Posterior cingulate gyrus (tissue), 11 donors: ENCODE measurements at places on chromosomes 13 and 19.
A peak's percentile ranks its signal among the peaks of the same experiment; 100 is the strongest.

GRCh38 chr19:42497492-42498168 is 30.7 kb downstream of the CEACAM1 start:
- DNase-seq: no peak

GRCh38 chr13:21971662-21972621 is 301.1 kb downstream of the FGF9 start:
- no peak for DNase-seq

- no peak for DNase-seq
Observed at GRCh38 chr13:98822225-98822606, 69.7 kb upstream of the SLC15A1 start.

DNA sequence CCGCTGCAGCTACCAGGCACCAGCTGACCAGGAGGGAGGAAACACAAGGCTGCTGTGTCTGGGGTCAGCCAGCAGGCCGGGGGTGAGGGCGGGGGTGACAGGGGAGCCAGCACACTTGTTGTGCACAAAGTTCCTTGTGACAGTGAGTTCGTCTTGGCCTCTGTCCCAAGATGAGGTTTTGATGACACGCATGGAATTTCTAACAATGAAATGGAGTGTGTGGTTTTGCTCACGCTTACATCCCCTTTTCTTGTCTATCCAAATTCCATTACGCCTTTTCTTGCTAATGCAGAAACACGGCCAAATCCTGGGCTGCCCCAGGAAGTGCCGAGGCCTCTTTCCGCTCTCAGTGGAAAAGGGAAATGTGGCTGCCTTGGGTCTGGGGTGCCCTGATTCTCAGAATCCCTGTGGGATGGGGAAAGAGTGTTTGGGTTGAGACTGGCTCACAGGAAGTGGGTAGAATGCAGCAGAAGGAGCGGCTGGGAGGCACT is 73.8 kb downstream of the GADD45B start:
- peak; percentile 87 for DNase-seq

- no peak for DNase-seq
Observed at GRCh38 chr13:109665240-109665639, 121.1 kb downstream of the IRS2 start.

GRCh38 chr19:12703046-12703445 is 6.6 kb upstream of the FBXW9 start:
- DNase-seq: no peak

DNA sequence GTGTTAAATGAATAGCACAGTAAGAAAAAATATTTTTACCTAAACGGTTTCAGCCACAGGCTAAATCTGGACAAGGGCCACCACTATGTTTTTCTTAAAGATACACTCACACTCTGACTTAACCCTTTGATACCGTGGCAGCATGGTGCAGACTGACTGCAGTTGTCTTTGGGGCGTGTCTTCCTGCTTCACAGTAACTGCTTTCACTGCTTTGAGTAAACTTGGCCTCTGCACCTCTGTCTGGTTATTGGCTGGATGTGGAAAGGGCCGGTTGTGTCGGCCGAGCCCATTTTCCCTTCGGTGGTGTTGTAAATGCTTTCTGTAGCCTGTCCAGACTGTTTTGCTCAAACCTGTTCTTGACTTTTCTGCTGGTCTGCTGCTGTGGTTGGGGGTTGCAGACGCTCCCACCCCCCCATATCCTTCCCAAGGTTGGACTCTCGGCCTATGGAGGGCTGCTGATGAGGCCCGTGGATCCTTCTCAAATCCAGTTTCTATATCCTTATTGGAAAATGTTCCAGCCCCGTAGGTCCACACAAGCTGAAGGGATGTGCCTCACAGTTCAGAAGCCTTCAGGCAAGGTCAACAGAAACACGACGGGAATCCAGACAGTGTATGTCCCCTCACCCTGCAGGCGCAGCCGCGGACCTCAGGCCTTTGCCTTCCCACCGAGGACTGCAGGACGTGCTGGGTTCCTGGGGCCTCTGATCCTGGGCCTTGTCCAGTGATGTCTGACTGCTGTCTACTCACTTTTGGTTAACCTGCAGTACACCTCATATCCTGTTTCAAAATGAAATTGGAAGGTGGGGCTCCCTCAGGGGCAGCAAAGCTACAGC is 90.2 kb upstream of the RNF113B start:
- no peak for DNase-seq

- no peak for DNase-seq
Observed at GRCh38 chr19:31470229-31470939, 121.1 kb upstream of the TSHZ3 start.

DNA sequence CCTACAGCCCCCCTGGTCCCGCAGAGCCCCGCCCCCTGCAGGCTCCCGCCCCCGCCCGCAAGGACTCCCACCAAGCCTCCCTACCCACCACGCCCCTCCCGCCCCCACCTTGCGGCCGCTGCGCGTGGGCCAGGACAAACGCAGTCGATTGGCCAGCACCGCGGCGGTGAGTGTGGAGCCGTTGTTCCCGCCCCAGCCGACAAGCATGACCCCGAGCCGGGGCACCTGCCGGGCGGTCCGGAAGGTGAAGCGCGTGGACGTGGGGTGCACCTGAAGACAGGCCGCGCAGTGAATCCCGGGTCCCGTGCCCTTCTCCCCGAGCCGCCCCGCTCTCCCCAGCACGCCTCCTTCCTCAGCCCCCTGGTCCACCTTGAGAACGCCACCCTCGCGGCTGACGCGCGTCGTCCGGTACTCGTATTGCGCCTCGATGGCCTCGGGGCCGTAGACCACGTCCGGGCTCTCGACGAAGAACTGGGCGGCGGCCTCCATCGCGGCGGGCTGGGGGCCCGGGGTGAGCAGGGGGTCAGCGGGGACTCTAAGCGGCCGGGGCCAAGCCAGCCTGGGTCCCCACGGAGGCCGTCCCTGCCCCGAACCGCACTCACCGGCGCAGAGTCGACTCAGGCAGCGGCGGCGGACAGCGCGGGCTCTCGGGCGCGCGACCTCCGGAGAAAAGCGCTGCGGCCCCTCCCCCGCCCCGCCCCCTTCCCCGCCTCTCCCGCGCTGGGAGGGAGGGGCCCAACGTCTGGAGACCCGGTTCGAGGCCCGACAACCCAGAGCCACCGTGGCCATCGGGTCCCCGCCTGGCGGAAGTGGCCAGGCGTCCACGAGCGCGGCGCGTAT is at the start of gene ISYNA1:
ISYNA1 (minus strand) TSS at position 643 of the 840 bp plus-strand sequence; CDS start at position 489, 154 bp downstream.
- DNase-seq: no peak

DNA sequence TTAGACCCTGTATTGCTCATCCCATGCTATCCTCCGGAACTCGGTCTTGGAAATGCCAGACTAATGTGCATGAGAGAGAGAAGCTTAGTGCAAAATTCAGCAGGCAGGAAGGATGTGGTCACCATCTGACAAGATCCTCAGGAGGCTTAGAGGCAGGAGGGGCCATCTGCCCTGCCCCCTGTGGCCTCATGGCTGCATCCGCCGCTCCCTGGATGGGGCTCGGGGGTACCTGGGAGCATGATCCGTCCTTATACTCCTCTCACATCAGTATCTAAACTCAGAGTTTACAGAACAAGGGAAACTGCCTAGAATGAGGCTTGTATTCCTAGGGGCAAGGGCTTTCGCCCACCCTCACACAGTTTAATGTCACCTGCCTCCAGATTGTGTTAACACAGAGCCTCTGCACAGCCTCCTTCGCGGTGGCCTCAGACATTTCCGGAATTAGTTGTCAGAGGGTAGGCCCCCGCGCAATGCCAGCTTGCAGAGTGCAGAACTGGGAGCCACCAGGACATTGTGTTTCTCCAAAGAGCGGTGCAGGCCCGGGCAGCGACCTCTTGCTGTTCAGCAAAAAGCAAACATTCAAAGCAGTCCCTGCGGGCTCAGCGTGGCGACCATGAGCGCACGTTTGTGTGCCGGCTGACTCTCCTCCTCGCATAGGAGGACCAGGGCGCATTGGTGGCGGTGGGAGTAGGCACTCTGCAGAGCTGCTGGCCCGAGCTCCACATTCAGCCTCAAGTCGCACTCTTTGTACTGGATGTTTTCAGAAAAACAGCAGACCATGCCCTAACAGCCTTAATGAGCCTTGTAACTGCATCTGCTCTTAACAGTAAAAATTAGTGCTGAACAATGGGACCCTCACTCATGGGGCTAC is 39.1 kb downstream of the GPR12 start:
- peak; percentile 31 for DNase-seq

DNA sequence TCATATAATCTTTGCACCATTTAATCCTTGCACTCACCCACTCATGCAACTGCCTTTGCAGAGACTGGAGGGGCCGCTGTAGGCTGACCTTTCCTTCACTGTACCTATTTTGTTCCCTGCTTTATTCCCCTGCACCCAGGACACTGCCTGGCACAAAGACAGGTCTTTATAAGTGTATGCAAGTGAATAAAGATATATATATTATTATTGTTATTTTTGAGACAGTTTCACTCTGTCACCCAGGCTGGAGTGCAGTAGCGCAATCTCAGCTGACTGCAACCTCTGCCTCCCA is 3.8 kb downstream of the ALOX5AP start:
- DNase-seq: no peak

- DNase-seq: no peak
Observed at GRCh38 chr19:37519890-37520289, 13.2 kb downstream of the ZNF793 start.

DNA sequence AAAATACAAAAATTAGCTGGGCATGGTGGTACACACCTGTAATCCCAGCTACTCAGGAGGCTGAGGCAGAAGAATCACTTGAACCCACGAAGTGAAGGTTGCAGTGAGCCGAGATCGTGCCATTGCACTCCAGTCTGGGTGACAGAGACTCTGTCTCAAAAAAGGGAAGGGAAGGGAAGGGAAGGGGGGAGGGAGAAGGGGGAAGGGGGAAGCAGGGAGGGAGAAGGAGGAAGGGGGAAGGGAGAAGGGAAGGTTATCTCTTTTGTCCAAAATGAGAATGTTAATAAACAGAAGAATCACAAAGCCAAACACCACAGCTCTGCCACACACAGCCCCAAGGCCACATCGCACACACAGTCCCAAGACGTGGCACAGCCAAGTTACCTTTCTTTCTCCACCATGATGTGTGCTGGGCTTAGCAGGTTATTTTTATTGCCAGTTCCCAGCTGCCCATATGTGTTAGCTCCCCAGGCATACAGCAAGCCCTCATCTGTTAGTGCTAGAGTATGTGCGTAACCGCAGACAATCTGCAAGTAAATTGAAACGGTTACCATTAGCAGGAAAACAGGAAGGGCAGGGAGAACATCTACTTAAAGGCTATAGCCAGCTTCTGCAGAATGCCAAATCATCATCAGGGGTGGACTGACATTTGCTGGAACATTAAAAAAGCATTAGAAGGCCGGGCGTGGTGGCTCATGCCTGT is 34.3 kb downstream of the RCBTB1 start:
- DNase-seq: no peak

DNA sequence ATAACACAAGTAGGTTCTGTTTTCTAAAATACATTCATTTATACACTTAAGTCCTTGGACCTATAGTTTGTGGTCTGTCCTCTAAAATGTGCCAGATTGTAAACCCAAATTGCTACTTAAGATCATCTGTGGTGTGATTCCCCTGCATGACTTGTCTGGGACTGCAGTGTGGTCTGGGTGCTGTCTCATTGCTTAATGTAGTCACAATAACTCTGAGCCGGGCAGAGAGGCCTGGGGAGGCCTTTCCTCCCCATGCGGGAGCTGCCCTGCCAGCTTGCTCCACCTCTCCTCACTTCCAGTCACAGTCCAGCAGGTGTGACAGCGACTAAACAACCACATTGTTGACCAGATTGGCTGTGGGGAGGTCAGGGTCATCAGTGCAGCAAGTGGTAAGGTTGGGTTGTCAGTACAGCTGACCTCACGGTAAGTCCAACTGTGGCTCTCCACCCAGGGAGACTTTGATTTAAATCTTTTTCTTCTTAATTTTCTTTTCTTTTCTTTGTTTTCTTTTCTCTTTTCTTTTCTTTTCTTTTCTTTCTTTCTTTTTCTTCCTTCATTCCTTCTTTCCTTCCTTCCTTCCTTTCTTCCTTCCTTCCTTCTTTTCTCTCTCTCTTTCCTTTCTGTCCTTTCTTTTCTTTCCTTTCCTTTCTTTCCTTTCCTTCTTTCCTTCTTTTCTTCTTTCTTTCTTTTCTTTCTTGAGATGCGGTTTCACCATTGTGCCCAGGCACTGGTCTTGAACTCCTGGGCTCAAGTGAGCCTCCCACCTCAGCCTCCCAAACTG is 4.4 kb upstream of the TUBA3C start:
- DNase-seq: no peak

- peak; percentile 71 for DNase-seq
Observed at GRCh38 chr19:48480558-48481500, 11.7 kb downstream of the CYTH2 start.

DNA sequence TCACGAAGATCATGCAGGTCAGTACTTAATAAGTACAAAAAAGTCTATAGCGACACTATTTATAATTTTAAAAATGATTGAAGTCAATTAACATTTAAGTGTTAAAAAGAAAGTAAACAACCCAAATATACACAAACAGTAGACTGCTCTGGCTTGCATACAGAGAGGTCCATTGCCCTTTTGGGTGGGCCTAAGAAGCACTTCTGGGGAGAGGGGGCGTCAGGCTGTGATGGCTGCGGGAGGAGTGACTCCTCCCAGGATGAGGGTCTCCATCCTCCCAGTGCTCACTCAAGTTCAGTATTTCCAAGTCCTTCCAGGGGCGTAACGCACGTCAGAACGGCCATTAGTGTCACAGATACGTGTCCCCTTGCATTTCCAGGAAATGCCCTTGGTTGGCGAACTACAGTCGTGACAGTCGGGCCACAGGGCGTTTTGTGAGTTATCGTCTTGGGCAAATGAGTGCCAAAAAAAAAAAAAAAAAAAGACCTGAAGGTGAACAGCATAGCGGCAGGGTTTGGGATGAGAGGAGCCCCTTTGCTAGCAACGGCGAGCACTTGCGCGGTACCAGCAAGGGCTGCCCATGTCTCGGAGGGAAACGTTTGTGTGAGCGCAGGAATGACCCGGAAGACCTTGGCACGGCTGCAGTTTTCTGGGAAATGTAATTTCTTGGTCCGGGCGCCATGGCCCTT is at the start of gene SCGB2B2:
SCGB2B2 (minus strand) TSS at position 463 of the 689 bp plus-strand sequence. CDS start 82,596 bp downstream, outside the sequence.
- peak; percentile 84 for DNase-seq

- no peak for DNase-seq
Observed at GRCh38 chr19:55502197-55502952, 14.1 kb downstream of the SSC5D start.

- DNase-seq: no peak
Observed at GRCh38 chr13:28544026-28544425, 49.1 kb upstream of the FLT1 start.

- no peak for DNase-seq
Observed at GRCh38 chr13:92806215-92806614, 420.4 kb upstream of the GPC6 start.

- DNase-seq: no peak
Observed at GRCh38 chr19:51621178-51621577, 9.0 kb downstream of the SIGLEC5 start.

GRCh38 chr19:58563823-58564222 is 5.4 kb upstream of the UBE2M start:
- DNase-seq: peak; percentile 37
